Central memory CD4-positive, alpha-beta T cell (primary cell): ENCODE measurements at places on chromosomes 4 and X.

GRCh38 chr4:110900213-110900769, 277.4 kb upstream of the PITX2 start:
- no peak for DNase-seq

- peak; percentile 88 for DNase-seq
These were observed 309 bp upstream of the CTBP1 start for GRCh38 chr4:1249148-1249730.

- no peak for DNase-seq
These were observed 80.8 kb downstream of the FGF16 start for GRCh38 chrX:77528034-77528433.

GRCh38 chrX:9535101-9535500, 70.2 kb downstream of the TBL1X start:
- DNase-seq = no peak

DNA sequence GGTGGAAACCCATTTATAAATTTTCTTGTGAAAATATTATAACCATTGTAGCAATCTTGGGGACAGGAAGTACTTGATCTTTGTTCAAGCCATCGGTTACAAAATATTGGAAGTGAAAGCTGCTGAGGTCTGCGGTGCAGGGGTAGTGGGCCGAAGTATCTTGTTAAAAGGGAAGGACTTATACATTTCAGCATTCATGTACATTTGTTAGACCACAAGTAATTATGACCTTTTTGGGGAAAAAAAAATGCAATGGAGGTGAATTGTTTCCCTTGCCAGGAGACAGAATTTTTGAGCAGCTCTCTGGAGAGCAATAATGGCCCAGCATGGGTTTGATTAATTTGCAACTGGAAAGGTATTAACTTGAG, 121.3 kb downstream of the EGF start:
- no peak for DNase-seq

DNA sequence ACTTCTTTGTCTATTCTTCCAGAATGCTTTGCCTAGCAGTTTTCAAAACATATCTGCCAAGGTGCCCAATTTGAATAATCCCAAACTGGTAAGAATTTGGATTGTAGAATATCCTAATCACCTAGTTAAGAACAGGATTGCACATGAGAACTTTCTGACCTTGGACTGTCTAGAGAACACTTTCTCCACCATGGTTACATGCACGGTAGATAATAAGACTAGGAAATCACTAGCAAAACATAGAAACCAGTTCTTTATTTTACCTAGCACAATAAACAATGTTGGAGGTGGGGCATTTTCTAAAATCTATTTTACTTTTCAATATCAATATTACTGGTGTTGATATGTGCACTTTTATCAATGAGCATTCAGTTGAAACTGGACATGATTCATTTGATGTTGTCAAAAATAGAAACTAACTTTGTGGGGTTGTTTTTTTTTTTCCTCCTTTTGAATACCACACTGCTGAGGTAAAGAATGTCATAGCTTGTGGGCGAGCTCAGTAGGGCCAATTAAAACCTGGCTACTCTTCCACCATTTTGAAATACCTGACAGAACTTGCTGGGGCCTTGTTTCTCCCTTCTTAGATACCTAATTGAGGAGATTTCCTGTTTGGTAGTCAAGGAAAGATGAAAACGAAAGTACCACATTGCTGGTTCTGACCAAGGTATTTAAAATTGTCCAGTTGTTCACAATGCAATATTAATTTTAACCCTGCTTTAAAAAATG, 10.4 kb downstream of the MID1IP1 start:
- DNase-seq = peak; percentile 48

DNA sequence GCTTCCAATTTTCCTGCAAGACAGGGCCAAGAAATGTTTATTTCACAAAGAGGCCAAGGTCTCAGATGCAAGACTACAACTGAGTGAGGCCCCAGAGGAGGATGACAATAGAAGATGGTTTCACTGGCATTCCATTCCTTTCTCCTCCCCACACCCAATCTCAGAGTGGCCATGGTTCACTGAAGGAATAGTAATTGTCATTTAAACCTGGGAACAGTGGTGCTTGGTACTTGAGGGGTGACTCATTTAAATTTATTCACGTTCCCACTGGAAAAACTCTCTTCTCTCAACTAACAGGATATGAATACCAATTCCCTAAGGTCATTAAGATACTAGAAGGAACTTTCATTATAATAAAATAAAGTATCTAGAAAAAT, 35.3 kb upstream of the CXCL8 start:
- DNase-seq = no peak

DNA sequence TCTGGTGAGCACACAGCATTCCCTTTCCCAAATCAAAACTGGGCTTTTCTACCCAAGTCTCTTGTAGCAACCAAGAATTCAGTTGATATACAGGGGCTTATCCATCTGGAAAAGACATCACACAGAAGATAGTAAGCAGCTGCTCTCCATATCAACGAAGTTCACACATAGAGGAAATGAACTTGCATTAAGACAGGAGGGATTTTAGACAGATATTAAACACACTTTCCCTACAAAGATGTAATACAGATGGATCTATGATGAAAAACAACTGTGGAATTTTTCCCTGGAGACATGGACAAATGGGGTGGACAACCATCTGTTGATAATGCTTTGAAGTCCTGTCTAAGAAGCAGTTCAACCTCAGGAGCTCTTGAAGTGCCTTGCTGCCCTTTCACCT, 9.8 kb upstream of the PDE5A start:
- DNase-seq = no peak

DNA sequence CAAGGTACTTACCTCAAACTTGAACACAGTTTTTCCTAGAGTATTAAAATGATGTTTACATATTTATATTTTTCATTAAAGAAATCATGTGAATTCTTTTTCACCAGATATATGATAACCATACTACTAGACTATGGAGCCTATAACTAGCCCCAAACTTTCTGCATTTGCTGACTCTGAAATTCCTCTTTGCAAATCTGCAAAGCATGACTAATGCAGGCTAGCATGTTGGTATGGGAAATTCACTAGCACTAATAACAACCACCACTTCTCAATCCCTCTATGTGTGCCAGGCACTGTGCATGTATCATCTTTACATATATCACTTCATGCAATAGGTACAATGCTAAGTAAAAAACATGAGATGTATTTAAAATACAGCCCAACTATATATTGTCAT, 51.1 kb downstream of the SLC10A7 start:
- DNase-seq = no peak

DNA sequence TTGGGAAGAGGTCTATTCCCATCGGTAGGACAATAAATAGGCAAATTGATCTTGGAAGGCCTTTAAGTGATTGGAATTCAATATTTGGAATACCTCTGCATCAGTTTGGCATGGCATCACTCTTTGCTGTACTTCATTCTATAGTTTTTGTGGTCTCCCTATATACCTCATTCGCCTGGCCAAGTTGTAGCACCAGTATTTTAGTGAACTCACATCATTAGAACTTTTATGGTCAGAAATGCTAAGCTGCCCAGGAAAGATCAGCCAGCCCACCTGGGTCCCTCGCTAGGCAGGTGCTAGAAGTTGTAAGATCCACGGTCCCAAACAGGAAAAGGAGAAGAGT, 40.3 kb downstream of the ZCCHC13 start:
- no peak for DNase-seq

DNA sequence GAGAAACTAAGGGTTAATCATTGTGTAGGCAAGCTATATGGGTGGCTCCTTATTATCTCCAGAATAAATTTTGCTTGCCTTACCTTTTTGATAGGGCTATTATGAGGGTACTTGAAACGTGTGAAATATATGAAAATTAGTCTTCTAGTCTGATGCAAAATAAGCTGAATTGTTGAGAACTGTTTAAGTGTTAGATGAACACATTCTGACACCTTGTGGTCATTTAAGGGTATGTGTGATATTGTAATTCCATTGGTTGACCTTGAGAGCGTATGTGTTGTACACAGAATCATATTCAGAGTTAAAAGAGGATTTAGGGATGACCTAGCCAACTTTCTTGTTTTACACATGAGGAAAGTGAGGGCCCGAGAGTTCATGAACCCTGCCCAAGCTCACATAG, 44.6 kb upstream of the LINC00632 start:
- DNase-seq = no peak

- no peak for DNase-seq
These were observed 209.7 kb downstream of the CEP135 start for GRCh38 chr4:56158483-56158882.

DNA sequence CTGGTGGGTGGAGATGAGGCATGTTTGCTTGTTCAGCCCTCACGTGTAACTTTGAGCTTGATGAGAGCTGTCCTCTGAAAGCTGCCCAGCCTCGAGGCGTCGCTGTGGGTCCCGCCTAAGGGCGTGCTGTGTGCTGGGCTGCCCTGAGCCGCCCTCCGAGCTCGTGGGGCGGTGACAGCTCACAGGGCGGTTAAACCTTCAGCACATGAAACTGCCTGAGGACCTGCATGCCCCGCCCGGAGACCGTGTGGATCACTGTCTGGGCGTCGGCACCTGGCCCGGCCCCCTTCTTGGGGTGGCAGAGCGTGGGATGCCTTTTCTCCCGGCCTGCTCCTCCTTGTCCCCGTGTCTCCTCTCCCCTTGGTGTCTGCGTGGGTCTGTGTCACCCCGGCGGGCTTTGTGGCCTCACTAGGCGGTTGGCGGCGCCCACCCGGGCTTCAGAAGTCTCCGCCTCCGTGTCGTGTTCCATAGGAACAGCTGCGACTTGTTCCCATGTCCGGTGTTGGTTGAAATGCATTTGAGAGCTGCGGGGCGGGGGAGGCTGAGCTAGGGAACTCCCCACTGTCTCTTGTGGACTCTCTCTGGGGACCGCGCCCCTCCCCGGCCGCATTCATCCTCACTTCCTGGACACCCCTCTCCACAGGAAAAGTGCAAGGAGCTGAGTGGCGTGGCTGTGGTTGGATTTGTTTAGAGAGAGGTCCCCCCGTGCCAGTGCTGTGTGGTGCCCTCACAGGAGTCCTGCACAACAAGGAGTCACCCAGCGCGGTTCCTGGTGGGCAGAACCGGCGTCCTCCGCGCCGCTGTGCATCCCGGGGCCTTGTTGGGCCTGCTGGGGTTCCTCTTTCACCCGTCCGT, 6.8 kb downstream of the AKAP17A start:
- DNase-seq = no peak

GRCh38 chrX:49210406-49210805, 10.4 kb upstream of the SYP start:
- no peak for DNase-seq

- DNase-seq = no peak
These were observed 63.7 kb downstream of the ZFYVE28 start for GRCh38 chr4:2354760-2355159.

- DNase-seq = no peak
These were observed 4.5 kb downstream of the DDX60L start for GRCh38 chr4:168475745-168476144.

DNA sequence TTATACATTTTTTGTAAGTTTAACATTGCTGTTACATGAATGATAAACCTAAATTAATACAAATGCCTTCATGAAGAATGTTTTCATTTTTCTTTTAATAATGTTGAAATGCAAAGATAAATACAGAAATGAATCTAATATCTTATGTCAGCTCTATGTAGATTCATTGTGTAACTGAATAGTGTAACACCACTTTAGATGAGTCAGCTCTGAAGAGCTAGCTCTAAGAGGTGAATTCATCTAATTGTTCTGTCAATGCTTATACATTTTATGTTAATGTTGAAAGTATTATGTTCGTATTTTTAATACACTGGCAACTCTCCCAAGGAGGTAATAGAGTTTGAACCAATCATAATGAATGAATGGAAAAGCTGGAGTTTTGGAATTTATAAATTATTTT, 146.9 kb upstream of the FMR1 start:
- no peak for DNase-seq

- no peak for DNase-seq
These were observed 19.0 kb downstream of the HADH start for GRCh38 chr4:108008721-108009120.

DNA sequence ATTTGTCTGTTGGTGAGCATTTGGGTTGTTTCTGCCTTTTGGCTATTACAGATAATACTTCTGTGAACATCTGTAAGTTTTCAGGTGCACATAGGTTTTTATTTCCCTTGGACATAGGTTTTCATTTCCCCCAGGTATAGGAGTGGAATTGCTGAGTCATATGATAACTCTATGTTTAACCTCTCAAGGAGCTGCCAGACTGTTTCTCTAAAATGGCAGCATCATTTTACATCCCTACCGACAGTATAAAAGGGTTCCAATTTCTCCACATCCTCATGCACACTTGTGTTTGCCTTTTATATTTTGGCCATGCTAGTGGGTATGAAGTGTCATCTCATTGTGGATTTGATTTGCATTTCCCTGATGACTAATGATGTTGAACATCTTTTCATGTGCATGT, 53.5 kb downstream of the TMEM164 start:
- DNase-seq = no peak

GRCh38 chr4:38805530-38806145, 1.0 kb upstream of the TLR1 start:
- DNase-seq = no peak

- no peak for DNase-seq
These were observed 26.9 kb downstream of the IGSF1 start for GRCh38 chrX:131262200-131262599.

DNA sequence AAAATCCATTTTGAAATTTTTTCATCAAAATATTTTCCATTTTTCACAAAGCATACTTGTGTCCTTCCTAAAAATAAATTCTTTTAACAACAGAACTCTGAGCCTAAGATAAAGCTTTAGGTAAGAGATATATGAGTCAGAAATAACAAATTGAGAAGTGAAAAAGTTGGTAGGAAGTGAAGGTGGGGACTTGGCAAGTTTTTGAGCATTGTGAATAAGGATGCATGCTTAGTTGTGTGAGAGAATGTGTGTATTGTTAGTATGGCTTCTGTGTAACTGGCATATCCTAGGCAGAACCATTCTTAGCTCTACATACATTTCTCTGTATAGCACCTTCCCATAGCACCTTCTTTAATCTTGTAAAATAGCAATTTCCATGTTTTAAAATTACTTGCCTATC, 6.8 kb downstream of the ASB5 start:
- DNase-seq = no peak

DNA sequence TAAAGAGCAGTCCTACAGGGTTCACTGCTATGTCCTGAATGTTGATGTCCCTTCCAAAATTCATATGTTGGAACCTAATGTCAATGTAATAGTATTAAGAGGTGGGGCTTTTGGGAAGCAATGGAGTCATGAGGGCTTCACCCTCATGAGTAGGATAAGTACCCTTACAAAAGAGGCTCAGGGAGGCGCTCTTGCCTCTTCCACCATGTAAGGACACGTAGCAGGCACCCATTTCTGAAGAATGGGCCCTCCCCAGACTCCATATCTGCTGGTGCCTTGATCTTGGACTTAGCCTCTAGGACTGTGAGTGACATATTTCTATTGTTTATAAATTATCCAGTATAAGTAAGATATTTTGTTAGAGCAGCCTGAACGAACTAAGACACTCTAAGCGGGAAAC, 15.8 kb downstream of the MED28 start:
- DNase-seq = no peak

- no peak for DNase-seq
These were observed 402 bp upstream of the UPRT start for GRCh38 chrX:75273483-75273882.

DNA sequence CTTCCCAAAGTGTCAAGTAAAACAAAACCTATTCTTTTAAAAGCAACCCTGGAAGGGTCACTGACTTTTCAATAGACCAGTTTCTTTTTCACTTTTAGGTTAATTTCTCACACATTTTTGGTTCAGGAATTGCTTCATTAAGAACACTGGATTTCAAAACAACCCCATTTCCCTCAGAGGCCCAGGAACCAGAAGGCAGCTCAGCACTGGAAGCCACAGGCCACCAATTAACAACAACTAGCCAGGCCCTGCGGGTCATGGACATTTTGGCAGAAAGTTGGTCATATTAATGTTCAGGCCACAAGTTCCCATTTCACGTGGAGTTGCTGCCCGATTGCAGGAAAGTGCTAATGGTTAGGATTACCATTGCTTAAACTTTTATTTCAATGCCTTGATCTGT, 39.8 kb downstream of the HAND2 start:
- DNase-seq = no peak
